ENCODE measurements at places on chromosomes 5 and 9. TPM values are rescaled to one million over a fixed set of nuclear protein-coding genes. Genes with fewer than 3 reads are reported as not detected.

GRCh38 chr9:105901514-105902109 lies 207.3 kb downstream of the TMEM38B start:
- no peak for DNase-seq

Gene NHP2
- 180 TPM for total RNA-seq

Gene TICAM2
- total RNA-seq: 13.3 TPM

Gene UBQLN1
- total RNA-seq: 84.4 TPM

GRCh38 chr9:129382281-129383018 lies 204.4 kb upstream of the IER5L start:
- no peak for DNase-seq

Gene WDR31
- total RNA-seq: 1.6 TPM

- no peak for DNase-seq
Measured at GRCh38 chr5:170387775-170388639, 1.2 kb downstream of the KCNMB1 start.

DNA sequence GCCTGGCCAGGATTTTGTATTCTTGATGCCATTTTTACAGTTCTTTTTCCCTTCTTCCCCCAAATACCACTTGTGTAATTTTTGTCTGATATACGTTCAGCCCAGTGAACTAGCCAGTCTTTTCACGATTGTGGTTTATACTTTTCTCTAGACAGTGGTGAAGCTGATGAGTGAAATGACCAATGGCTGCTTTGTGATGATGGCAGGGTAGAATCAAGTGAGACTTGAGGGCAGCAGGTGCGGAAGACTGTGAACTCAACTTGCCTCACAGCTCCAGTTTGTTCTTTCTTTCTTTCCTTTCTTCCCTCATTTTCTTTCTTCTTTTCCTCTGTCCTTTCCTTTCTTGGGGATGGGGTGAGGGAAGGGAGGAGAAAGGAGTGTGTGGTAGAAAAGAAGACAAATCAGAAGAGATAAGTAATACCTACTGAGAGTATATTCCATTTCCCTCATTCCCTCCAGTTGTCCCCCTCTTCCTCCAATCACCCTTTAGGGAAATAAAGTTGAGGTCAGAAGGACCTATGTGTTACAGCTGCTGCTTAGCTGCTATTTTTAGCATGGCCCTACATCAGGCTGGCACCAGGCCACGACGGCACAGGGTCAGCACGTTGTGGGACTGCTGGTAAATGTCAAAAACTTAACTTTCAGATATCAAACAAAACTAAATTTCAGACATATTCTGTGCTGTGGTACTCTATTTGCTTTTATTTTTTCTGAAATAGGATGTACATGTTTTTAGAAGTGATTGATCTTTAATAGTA lies 12.3 kb downstream of the ZSWIM6 start:
- DNase-seq: no peak

- DNase-seq: no peak
Measured at GRCh38 chr9:87890837-87891236, 8.2 kb downstream of the SPATA31E1 start.

DNA sequence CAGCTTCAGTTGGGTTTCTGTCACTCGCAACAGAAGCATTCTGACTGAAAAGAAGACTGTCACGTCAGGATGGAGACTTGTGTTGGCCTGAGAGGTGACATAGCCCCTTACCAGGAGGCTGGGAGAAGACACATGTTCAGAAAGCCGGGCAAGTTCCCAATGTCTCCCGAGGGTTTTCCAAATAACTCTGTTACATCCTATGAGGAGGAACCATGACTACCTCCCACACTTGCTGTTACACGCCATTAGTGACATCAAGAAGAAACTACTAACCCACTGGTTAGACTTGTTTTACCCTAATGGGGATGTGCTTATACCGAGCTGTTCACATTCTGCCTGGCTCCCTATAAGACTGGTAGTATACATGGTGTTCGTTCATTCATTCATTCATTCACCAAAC lies 33.3 kb downstream of the SH3PXD2B start:
- DNase-seq: no peak

DNA sequence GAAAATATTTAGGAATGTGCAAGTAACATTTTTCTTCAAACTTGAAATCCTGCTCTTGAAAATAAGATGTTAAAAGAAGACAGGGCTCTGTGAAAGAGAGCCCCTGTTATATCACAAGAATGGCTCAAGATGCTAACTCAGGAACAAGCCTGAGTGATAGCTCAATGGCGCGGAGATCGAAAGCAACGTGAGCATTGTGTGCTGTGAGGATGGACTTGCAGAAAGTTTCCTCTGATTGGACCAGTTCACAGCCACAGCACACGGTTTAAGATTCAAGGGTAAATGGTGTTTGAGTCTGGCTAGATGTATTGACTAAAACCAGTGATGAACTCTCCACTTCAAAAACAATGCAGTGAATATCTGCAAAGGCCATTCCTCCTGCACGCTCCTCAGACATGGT lies 2387.0 kb downstream of the MAT2B start:
- DNase-seq: no peak

DNA sequence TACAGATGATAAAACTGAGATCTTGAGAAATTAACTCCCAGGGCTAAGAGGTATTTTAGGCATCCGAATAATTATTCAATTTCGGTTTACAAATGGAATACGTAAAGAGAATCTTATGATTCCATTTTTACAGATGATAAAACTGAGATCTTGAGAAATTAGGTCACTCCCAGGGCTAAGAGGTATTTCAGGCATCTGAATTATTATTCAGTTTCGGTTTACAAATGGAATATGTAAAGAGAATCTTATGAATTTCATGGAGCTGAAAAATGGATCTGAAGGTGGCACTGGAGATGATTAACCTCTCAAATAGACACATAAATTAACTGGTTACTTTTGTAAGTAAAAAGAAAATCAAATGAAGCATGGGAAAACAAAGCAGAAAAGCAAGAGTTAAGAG lies 44.2 kb downstream of the FGF1 start:
- no peak for DNase-seq

- DNase-seq: no peak
Measured at GRCh38 chr9:116342941-116343340, 189.3 kb downstream of the PAPPA start.

Gene SETD9
- total RNA-seq: 6.2 TPM

- no peak for DNase-seq
Measured at GRCh38 chr9:35816708-35817107, 1.9 kb upstream of the HINT2 start.

- no peak for DNase-seq
Measured at GRCh38 chr5:174725261-174725990, 1.0 kb downstream of the MSX2 start.

DNA sequence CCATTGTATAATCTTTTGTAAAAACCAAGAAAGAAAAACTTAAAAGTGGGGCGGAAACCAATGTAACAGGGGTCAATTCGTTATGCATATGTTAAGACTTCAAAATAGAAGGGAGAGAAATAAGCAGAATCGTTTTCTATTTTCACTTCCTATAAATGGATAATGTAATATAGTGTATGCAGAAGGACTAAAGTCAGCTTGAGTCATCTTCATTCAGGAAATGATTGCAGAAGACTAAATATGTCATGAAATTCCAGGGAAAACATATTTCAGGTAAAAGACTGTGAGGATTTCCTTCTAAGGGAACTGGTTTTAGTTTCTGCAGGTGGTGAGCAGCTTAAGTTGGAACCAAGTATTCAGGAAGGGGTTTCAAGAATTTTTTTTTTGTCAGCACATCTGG lies 753.3 kb downstream of the IRX1 start:
- no peak for DNase-seq

GRCh38 chr5:95900383-95900958 lies 61.2 kb downstream of the ELL2 start:
- DNase-seq: no peak

- no peak for DNase-seq
Measured at GRCh38 chr5:171050916-171051315, 189.1 kb downstream of the RANBP17 start.
